ENCODE measurements at places on chromosomes 3 and 15.

DNA sequence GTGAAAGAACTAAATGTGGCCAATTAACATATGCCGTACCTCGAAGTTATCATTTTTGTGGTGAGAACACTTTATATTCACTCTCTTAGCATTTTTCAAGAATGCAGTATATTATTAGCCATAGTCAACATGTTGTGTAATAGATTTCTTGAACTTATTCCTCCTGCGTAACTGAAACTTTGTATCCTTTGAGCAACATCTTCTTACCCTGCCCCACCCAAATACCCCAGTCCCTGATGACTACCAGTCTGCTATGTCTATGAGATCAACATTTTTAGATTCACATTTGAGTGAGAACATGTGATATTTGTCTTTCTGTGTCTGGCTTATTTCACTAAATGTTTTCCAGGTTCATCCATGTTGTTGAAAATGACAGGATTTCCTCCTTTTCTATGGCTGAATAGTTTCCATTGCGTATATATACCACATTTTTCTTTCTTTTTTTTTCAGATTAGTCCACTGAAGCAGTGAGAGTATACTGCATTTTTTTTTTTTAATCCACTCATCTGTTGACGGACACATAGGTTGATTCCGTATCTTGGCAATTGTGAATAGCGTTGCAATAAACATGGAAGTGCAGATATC, 12.7 kb upstream of the KBTBD8 start:
- no peak for DNase-seq

DNA sequence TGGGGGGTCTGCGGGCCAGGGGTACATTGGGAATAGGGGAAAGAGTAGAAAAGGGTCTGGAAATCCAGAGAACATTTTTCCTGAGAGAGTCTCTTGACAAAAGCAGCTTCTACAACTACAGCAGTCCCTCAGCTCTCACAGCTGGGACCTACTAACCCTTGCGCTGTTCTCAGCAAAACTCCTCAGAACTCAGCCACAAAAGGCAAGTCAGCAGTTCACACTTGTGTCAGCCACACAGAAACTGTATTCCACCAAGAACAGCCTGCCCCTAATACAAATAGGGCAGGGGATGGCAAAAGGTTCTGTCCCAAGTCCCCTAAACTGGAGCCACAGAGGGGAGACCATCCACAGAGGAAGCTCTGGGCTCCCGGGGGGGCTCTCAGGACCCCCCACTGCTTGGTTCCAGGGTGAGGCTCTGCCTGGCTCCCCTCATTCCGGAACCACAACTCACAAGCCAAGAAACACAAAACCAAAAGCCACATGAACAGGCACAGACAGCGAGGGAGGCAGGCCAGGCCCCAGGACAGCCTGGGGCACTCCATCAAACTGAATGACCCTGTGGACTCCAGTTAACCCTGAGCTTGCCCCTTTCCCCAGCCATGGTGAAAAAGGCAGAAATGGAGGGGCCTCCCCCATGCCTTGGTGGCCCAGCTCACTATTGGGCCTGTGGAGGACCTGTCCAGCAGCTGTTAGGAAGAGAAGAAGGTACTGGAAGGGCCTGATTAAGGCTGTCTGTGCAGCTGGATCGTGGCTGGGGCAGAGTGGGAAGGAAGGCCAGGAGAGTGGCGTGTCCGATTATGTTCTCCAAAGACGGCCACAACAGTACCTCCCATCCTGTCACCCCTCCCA, 162.0 kb downstream of the CHSY1 start:
- no peak for DNase-seq

DNA sequence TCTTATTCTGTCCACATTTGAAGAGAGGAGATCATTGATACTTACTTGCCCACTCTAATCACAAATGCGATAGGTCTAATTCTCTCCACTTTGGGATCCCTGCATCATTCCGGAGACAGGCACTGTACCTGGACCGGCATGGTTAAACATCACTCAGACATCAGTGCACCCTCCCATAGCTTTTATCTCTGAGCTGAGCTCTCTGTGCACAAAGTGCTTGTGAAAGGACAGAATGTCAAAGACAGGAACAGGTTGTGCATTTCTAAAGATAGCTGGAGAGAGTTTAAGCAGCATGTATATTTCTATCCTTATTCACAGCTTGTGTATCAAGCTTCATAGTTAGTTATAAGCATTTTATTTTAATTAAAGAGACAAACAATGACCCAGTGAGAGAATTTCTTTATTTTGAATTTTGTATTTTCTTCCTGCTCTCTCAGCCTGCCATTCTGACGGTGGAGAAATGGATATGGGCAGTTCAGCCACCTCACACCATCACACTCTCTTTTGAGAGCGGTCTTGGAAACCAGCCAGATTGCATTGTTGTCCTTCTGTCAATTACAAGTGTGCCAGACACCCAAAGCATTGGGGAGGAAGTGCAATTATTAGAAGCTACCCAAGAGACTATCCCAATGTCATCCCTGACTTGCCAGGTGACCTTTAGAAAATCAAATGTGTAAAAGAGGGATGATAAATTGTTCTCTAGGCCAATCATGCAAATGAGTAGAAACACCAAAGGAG, 65.2 kb upstream of the CHL1 start:
- no peak for DNase-seq

- DNase-seq = no peak
Observed at GRCh38 chr3:188539037-188539436, 385.1 kb downstream of the LPP start.

DNA sequence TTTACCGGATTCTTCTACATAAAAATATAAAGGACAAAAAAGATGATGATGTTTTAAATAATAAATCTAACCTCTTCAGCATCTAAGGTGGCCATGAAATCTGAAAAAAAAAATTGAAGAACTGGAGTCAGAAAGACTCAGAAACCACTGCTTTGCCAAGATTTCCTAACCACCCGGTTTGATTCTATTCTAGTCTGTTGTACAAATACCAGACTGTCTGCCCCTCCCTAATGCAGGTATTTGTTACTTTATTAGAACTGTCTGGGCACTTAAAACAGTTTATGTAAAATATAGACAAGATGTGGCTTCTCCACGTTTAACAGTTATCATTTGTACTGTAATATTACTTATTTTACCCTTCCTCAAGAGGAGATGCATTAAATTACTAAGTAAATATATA, 48.8 kb downstream of the UACA start:
- DNase-seq = no peak

DNA sequence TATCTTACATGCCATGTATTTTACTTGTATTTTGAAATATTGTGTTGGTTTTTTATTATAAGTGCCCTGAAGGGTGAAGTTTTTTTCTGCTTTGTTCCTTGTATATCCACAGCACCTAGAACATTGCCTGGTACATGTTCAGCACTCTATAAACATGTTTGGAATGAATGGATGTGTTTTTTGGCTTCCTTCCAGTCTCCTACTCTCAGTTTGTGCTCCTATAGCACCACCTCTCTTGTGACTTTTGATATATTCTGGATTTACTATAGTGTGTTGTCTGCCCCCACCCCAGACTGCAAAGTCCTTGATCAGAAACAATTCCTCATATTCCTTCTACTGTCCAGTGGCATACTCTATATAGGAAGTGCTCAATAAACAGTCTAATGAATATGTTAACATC, 60.6 kb downstream of the PLCL2 start:
- DNase-seq = no peak

GRCh38 chr3:120659285-120659684, 22.8 kb downstream of the HGD start:
- DNase-seq = no peak

- no peak for DNase-seq
Observed at GRCh38 chr3:14678015-14678503, 3.1 kb downstream of the C3orf20 start.

DNA sequence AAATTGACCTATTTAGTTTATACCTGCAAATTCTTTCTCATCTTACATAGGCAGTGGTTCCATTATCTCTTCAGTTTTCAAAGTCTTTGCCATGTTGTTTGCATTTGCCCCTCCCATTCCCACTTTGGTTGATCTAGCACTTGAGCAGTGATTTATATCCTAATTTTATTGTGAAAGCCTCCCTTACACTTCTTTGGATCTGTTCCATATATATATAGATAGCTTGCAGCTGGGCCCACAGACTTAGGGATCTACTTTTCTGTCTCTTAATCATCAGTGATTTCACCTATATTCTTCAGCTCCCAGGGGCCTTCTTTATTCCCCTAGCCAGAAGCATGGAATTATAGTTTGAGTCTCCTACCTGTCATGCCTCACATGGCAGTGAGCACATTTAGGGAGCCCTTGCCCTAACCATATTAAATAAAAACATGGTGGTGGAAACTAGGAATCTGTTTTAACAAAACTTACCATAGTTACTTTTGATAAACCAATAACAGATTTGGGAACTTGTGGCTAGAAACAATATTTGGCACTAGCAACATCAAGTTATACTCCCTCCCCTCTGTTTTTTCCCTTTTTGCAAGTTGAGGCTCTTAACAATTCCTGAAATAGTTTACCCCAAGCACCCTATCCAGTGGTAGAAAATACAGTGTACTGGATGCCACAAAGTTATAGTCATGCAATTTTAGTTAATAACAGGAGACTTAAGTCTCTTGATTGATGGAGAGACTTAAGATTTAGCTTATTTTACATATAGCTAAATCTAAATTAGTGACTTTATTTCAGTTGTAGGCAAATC, 41.7 kb downstream of the ARIH1 start:
- DNase-seq = no peak

DNA sequence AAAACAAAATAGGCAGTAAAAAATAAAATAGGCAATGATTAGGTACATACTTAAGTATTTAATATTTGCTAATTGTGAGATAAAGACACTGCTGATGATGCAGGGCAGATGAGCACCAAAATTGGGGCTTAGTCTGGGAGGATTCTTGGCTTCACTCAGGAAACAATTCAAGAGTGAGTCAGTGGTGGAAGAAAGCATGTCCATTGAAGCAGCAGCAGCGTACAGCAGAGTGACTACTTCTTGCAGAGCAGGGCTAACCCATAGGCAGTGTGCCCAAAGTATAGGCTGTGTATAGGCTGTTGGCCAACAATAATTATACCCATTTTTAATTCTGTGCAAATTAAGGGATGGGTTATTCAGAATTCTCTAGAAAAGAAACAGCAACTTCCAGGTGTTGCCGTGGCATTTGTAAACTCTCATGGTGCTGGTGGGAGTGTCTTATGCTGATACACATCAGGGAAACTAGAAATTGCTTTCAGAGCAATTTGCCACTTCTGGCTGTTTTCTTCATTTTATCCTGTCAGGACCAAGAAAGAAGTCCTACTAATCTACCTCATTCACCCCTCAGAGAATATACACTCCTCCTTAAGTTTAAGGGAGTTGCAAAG, 317.3 kb upstream of the NAALADL2 start:
- DNase-seq = no peak

- peak; percentile 29 for DNase-seq
Observed at GRCh38 chr3:70607469-70607868, 295.0 kb upstream of the MDFIC2 start.

- DNase-seq = no peak
Observed at GRCh38 chr3:117238806-117239205, 529.2 kb downstream of the TUSC7 start.

GRCh38 chr3:183330881-183331280, 77.8 kb downstream of the B3GNT5 start:
- no peak for DNase-seq

- DNase-seq = no peak
Observed at GRCh38 chr15:28111543-28111942, 12.4 kb upstream of the OCA2 start.

DNA sequence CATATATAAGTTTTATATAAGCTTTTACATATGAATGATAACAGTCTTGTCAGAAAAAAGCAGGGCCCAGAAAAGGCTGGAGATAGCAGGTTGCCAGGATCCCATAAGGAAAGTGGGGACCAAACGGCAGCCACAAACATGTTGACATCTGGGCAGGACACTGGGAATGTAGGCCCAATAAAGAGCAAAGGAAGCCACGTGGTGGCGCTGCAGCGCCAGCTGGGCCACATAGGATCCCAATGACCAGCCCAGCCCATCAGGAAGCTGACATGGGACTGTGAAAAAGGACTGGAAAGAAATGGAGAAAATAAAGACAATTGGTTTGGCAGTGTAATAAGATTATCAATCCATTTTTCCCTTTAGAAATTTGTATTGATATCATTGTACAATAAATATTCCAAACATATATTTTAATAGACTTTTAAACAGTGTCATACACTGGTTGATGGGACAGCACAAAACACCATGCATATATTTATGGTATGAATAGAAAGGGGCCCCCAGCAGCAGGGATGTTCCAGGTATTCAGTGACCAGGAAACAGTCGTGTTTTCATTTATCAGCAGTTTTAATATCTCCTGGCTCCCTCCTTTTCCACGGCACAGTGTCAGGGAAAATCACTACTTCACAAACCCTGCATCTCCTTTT, 89.0 kb upstream of the STRIT1 start:
- DNase-seq = no peak

DNA sequence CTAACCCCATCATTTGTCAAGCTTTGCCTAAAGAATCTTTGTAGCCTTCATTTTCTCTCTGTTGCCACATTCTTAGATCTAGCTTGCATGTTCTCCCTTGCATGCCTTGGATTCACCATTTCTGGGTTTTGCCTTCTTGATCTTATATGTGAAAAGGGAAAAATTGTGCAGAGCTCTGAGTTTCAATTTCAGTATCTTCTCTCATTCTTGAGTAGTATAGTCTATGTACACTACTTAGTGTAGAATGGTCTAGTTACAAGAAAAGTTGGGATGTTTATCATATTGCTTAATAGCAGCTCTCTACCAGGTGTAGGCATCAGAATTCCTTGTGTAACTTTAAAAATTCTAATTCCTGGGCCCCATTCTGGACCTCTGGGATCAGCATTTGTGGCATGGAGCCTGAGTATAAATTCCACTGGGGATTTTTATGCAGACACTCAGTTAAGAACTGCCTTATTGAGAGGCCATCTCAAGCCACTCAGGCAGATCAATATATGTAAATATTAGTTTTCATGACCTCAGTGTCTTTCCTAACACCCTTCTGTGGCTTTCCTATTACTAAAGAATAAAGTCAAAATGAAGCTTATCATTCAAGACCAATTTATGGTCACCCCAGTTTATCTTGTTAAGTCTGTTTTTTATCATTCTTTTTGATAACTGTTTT, 23.4 kb downstream of the GTF2E1 start:
- no peak for DNase-seq

- DNase-seq = no peak
Observed at GRCh38 chr15:64681424-64682024, 93.9 kb downstream of the RBPMS2 start.

DNA sequence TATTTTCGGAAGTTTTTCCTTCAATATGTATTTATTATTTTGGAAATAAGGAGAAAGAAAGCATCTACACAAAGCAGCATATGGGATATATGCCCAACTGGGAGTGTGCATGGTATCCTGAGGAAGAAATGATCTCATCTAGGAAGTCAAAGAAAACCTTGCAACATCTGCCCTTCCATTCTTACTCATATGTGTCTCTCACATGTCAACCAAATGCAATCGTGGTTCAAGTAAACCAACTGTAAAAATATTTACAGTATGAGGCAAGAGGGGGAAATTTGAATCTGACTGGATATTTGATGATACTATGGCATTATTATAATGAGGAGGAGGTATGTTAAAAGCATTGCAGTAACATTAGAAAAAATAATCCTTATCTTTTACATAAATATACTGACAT, 3.2 kb upstream of the SCG3 start:
- no peak for DNase-seq
